ENCODE measurements at places on chromosomes 6 and 20. TPM values are rescaled to one million over a fixed set of nuclear protein-coding genes. Genes with fewer than 3 reads are reported as not detected.

GRCh38 chr6:157063176-157063905 lies 260.0 kb downstream of the TMEM242 start:
- no peak for DNase-seq
- no peaks in the 10 kb centered on the region for H3K27me3 ChIP-seq
- no peak overlapping the region for H3K27ac ChIP-seq
- peaks cover 11% of the 10 kb centered on the region for H3K4me1 ChIP-seq
- no peak overlapping the region for H3K4me3 ChIP-seq
- no peaks in the 10 kb centered on the region for H3K36me3 ChIP-seq

The PI3 gene
- not detected for total RNA-seq

The RUNX2 gene
- 3.8 TPM for total RNA-seq

The GMDS gene
- 29.8 TPM for total RNA-seq

GRCh38 chr6:157668713-157669112 lies 154.3 kb upstream of the SNX9 start:
- no peaks in the 10 kb centered on the region for H3K4me1 ChIP-seq
- H3K4me3 ChIP-seq: no peak overlapping the region
- no peak for DNase-seq
- no peak overlapping the region for H3K27ac ChIP-seq
